ENCODE measurements at places on chromosomes 11 and 22.

DNA sequence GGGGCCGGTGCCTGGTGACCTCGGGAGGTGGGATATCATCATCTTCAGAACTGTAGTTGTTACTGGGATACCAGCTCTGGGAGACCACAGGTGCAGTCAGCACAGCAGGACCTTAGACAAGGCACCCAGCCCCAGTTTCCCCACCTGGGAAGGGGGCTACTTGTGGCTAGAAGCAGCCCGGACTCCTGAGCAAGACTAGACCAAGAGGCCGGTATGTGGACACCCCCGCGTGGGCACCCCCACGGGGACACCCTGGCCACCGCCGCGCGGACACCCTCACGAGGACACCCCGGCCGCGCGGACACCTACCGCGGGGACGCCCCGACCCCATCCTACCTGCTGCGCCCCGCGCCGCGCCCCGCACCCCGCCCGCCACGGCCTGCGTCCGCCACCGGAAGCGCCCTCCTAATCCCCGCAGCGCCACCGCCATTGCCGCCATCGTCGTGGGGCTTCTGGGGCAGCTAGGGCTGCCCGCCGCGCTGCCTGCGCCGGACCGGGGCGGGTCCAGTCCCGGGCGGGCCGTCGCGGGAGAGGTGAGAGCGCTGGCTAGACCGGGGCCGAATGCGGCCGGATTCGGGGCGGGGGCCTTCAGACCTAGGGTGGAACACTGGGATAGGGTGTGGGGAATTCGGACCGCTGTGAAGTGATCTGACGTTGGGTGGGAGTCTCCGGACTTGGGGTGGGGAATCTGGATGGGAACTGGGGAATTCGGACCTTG lies at the start of the genes COMT and TXNRD2:
COMT (plus strand) TSS at position 408 of the 718 bp plus-strand sequence. CDS start 20,755 bp downstream, outside the sequence.
TXNRD2 (minus strand) TSS at position 454 of the 718 bp plus-strand sequence; CDS start at position 439, 15 bp downstream.
- peak within 1 kb of the TSS; percentile 97 for H3K27ac ChIP-seq
- peak; percentile 62 for DNase-seq
- H3K27me3 ChIP-seq: no peaks in the 10 kb centered on the region
- H3K4me1 ChIP-seq: peaks cover 27% of the 10 kb centered on the region
- peak within 1 kb of the TSS; percentile 89 for H3K4me3 ChIP-seq
- H3K36me3 ChIP-seq: peaks cover 15% of the 10 kb centered on the region

DNA sequence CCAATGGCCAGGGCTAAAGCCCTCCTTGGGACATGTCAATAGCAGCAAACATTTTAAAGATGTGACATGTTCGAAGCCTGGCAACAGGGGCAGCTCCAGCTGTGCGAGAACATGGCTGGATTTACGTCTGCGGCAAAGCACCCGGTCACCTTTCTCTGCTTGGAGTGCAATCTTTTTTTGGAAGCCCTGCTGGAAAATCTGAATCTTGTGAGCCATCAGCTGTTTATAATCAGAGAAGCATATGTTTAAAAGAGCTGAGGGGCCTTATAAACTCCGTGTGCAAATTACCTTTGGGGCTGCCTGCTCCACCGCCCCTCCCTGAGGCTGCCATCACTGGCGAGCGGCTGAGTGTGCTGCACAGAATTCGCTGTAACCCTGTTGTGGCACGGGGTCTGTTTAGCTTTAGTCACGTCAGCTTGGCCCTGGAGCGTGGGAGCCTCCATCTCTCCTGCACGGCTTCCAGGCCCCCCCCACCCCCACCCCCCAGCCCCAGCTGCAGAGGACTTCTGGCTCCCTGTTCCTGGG lies 9.0 kb upstream of the KCNQ1OT1 start:
- no peaks in the 10 kb centered on the region for H3K36me3 ChIP-seq
- no peak for DNase-seq

DNA sequence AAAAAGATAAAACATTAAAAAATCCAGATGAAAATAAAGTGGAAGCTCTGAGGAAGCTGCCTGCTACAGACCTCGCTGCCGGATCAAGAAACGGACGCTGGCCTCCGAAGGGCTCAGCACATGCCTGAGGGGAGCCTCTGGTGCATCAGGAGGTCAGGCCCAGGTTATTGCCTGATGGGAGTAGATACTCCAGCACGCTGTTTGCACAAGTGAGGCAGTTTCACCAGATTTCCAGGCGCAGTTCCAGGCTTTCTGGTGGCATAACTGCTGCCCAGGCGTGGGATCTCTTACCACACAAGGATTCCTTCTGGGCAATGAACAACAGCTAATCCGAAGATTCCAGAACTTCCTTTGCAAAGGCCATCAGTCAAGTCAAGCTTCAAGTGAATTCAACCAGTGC lies 154.2 kb downstream of the MPPED1 start:
- H3K36me3 ChIP-seq: no peaks in the 10 kb centered on the region
- H3K27ac ChIP-seq: no peak overlapping the region
- no peak overlapping the region for H3K4me3 ChIP-seq
- H3K4me1 ChIP-seq: no peaks in the 10 kb centered on the region

DNA sequence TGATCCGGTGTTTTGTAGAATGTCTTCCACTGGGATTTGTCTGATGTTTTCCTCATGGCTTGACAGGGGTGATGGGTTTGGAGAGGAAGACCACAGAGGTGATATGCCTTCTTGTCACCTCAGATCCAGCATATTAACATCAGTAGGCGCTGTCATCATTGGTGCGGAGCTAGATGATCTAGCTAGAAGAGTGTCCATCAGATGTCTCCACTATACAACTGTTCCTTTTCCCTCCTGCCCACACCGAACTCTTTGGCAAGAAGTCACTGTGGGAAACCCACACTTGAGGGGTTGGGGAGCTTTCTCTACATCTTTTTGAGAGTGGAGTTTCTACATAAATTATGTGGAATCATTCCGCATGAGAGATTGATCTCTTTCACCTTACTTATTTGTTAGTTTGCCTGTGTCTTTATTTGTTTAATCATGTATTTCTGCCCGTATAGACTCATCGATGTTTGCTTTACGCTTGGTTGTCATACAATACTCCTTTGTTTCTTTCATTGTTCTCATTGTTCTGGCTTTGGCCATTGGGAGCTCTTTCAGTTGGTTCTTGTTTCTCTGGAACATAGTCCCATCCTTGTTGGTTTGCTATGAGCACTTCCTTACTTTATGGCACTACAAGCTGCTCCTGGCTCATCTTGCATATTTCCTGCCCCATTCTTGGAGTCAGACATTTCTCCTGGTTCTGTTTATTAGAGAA lies 1420.3 kb downstream of the BRD1 start:
- no peaks in the 10 kb centered on the region for H3K4me1 ChIP-seq
- H3K36me3 ChIP-seq: no peaks in the 10 kb centered on the region
- no peak overlapping the region for H3K4me3 ChIP-seq
- no peaks in the 10 kb centered on the region for H3K27me3 ChIP-seq
- no peak for DNase-seq
